Fibroblast of skin of scalp (primary cell): ENCODE measurements at places on chromosomes 12 and 14.

DNA sequence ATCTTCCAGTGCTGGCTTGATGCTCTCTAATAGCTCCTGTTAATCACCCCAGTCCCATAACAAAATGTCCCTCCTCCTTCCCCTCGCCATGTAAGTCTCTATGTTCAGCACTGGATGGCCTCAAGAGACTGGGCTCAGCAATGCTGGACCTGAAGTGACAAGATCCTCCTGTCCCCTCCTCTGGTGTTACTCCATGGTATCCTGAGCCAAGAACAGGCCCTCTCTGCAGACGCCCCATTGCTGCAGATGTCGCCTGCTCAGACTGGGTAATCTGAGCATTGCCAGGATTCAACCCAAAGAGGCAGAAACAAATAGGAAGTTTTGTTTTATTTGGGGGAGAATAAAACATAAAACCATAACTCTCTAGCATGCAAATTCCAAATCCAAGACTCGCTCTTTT, 149.7 kb downstream of the NTF3 start:
- no peak for DNase-seq

- no peak for DNase-seq
Observed at GRCh38 chr14:99735189-99736135, 51.4 kb downstream of the CYP46A1 start.

- DNase-seq, result peak; percentile 58
Observed at GRCh38 chr12:54251667-54252284, 28.1 kb downstream of the CBX5 start.

DNA sequence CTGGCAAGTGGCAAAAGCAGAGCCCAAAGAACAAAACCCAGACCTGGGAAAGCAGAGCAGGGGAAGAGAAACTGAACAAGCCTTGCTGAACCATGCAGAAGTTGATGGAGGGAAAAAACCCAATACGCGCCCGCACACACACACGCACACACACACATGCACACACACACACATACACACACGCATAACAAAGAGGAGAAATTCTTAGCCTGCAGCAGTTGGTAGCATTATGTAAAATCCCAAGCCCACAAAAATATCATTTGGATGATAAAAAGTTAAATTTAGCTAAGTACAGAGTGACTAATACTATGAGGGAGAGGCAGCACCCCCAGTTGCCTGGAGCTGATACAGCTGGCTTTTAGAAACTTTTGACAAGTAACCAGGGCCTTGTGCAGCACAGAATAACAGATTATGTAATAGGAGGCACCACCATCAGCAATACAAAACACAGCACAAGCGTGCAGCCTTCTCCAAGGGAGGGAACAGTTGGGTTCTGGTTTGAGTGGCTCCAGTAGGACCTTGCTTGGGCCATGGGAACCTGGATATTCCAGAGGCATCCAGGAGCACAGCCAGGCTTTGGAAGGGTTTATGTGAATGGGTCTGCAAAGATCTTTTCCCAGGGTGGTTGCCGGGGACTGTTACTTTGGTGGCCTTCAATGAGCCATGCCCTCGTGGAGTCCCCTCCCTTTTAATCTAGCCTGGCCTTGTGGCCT, 35.3 kb downstream of the PITPNM2 start:
- DNase-seq, result peak; percentile 92

GRCh38 chr14:33636716-33637115, 314.2 kb downstream of the EGLN3 start:
- DNase-seq, result no peak

DNA sequence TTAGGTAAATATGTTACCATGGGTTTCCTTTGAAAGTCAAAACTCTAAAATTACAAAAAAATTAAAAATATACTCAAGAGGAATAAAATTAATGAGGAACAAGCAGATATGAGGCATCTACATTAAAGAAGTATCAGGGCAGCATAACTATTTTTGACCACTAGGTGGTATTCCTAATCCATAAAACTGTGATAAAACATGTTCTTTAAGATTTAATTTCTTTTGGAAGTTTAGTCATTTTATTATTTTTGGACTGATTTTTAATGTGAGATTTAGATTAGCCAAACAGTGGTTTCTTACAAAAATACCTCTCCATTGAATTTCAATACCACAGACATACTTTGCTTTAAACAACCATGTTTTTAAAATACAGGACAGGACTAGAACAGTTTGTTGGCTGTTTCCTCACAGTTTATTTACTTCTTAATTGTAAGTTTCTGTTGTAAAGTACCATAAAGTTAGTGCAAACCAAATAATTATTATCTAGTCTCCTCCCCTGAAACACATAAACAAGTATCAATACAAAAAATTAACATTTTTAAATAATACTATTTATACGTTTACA, 49.8 kb downstream of the NTS start:
- DNase-seq, result peak; percentile 45

GRCh38 chr14:38047195-38047902, 160.4 kb upstream of the SSTR1 start:
- DNase-seq, result no peak

DNA sequence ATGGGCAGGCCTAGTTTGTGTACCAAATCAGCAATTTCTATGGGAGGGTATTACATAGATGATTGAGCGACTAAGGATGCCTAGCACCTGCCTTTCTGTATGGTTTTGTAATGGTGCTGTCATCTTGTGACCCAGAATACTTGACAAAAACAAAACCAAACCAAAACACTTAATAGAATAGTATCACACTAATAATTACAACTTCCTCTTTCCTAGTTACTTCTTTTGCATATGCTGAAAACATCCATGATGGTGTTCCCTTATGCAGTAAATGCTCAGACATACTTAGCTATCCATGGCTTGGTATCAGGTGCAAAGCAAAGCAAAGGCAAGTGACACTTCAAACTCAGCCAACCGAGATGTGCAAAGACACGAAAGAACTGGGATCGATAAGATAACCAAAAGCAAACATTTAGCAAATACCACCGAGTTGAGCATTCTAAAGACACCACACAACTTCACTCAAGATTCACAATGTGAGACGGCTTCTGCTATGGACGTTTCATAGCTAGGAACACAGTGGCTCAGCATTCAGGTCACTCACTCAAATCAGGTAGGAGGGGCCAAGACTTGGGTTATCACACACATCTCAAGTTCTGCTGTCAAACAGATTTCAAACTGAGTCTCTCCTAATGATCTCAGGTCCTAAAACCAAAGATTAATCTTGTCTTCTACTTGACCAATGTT, 24.3 kb downstream of the PPP1CC start:
- DNase-seq, result no peak

DNA sequence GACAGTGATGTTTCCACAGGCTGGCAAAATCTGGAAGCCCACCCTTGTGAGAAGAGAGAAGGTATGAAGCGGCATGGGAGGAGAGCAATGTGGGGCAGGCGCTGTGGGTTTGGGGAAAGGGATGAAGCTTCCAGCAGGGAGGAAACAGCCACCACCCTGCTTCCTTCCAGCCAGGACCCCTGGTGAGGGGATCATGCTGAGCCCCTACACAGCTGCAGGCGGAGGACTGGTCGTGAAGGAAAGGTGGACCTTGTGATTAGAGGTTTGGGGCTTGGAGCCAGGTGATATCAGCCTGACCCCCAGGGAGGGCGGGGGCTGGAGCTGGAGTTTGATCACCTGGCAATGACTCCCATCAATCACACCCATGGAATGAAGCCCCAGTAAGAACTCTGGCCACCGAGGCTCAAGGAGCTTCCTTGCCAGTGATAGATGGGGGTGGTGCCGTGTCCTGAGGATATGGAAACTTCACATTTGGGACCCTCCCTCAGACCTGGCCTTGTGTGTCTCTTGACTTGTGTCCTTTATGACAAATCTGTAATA, 48.6 kb downstream of the RIMBP2 start:
- no peak for DNase-seq

DNA sequence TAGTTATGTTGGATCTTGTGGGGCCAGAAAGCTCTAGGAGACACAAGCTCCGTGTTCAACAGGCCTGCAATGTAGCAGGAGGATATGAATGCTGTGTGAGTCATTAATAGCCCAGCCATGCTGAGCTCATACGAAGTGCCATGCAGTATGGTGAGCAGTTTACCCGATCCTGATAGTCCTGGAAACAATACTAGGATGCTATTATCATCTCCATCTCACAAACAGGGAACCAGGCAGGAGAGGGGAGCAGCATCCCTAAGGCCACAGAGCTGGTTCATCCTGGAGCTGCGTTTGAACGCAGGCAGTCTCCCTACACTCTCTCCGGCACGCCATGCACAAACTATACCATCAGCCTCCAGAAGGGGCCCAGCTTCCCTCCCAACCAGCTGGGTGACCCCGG, 20.5 kb downstream of the TTC7B start:
- peak; percentile 79 for DNase-seq

DNA sequence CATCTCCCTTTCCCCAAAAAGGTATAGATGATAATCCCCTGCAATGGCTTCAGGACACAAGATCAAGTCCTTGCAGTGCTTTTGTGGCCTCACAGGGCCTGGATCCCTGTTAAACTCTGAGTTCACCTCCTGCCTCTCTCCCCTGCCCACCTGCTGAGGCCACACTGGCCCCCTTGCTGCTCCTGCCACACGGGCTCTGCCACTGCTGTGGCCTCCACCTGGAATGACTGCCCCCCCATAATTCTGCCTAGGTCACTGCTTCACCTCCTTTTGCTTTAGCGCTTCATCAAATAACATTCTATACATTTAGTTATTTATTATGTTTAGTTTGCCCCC, 653 bp upstream of the IFI27 start:
- no peak for DNase-seq

DNA sequence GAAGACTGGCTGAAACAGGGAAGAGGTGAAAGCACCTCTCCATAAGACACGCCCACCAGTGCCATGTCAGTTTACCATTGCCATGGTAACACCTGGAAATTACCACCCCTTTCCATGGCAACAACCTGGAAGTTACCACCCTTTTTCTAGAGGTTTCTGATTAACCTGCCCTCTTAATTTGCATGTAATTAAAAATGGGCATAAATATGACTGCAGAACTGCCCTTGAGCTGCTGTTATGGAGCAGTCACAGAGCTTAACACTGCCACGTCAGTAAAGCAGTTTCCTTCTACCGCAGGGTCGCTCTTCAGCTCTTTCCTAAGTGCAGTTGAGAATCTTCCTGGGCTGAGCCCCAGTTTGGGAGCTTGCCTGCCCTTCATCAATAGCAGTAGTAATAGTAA, 55.2 kb downstream of the RASSF3 start:
- DNase-seq, result no peak

DNA sequence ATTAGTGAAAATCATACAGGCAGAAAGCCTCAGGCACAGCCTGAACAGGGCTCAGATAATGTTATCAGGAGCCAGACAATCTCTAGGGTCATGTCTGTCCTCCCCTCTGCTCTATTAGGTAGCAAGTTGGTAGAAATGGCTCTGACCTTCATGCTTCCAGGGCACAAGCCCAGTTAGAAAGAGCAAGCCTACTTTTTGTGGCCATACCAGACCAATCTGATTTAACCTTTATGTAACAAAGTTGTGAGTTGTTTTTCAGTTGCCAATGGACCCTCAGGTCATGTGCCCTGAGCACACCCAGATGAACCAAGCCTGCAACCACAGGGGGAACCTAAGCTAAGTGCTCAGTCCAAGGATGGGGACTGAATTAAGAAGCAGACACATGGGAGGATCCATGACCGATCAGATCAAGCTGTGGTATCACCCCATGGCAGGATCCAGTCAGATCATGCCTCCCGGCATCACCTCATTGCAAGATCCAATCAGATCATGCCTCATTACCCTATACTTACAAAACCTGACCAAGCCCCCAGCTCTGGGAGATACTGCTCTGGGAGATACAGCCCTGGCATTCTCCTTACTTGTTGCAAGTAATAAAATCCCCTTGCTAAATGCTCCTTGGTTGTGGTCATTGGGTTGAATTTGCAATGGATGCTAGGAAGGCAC, 18.8 kb upstream of the HIGD1C start:
- DNase-seq, result no peak

DNA sequence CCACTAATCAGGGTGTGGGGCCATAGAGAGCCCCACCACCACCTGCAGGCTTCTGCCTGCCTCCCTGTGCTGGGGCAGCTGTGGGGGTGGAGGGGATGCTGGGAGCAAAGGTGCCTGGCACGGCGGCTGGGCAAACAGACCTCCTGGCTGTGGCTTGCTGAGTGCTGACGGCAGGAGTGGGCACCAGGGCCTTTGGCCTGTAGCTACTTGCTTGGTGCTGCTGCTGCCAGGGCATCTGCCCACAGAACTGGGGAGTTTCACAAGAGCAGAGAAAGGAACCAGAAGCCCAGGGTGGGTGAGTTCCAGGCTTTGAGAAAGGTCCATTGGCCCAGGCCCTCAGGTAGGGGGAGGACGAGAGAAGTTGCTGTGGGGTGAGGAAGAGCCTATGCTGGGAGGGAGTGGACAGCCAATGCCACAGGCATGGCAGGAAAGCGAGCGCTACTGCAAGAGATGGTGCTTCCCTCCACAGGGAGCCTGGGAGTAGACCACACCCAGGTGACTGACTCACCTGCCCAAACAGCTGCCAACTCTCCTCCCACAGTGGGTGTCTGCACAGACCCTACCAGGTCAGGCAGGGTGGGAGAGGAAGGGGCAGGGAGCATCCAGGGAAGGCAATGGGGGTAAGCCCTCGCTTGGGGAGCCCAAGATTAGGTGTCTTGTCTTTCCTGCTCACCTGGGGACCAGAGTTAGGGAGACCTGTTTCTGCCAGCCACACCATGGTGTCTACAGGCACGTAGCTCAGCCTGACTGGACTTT, 39.0 kb upstream of the HDAC7 start:
- no peak for DNase-seq

DNA sequence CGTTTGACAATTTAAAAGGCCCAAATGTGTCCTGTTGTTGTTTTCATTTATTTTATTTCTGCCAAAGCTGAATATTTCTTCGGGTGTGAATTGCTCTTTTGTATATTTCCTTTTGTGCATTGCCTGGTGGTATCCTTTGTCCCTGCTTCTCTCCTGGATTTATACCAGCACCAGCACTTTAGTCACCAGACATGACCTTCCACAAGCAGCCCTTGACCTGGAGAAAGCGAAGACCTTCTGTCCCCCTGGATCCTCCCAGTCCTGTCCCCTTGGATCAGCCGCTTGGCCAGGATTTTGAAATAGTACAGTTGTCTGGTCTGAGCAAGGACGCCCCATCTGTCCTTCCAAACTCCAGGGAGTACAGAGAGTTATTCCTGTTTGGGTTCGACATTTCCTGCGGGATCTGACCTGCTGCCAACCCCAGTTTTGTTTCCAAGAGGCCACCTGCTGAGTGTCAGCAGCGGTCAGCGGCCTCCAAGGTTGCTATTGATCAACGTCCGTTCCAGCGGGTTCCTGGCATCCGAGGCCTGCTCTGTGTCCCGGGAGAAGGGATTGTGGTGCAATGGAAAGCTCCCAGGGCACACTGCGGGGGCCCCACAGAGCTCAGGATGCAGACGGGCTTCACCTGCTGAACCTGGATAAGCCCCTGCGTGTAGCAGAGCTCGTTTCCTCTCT, 45.1 kb upstream of the CHGA start:
- DNase-seq, result no peak

DNA sequence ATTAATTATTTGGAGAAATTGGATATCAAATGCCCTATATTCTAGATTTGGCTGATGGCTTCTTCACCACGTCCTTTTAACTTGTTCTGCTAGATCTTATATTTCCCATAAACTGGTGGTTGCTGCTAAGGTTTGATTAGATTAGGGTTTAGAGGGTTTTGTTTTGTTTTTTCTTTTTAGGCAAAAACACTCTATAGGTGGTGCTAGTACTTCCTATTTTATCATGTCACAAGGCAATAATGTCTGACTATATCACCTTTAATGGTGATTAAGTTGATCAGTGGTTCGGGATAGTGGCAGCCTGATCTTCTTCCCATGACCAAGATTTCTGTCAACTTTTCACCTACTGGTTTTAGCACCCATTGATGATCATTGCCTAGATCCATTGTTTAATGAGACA, 455.1 kb downstream of the RAD51B start:
- no peak for DNase-seq
